Stomach (tissue), 19 donors: ENCODE measurements at places on chromosomes 3 and 15. TPM values are rescaled to one million over a fixed set of nuclear protein-coding genes. Genes with fewer than 3 reads are reported as not detected.

ITPKA gene
- 29.9 TPM for total RNA-seq

C2CD4A gene
- 0.29 TPM for total RNA-seq

TRAIP gene
- total RNA-seq: not detected

DNA sequence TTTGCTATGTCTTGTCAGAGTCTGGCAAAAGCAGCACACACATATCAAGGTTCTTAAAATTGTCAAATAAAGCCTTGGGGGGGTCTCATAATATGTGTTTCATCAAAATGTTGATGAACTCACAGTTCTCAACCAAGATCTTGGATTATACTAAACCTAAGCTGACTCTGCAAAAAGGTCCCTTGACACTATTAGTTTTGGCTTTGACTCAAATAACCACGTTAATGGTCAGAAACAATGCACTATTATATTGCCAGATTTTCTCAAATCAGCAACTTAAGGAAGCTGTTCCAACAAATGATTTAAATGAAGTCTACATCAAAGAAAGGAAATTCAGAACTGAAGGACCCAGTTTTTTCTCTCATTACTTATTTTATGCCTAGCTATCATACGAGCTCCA, 1063.9 kb downstream of the ROBO1 start:
- DNase-seq: peak; percentile 26

DNA sequence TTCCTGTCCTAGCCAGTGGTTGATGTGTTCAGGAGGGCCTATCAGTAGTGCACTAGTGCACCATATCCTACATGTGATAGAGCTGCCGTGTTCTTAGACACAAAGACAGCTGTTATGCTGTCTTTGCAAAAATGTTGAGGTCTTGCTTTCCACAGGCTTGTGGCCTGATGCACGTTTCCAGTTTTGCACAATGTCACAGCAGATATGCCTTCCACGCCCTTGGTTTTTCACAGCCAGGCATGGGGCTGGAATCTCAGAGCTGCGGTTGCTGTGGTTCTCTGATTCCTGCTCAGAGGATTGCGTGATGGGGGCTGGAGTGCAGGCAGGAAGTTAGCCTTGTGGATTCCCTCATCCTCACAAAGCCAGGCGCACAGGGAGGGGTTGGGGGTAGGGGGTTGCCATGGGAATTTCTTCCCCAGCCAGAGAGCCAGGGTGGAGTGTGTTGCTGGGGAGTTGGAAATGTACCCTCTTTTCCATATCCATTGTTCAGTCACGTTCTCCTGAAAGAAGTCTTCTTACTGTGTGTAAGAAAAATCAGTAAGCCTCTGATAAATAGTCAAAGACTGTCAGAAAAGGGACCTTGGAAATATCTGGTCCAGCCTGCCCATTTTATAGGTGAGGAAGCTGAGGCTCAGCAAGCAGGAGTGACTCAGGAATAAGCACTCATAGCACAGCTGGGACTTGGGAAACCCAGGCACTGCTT, 79.4 kb downstream of the SMAD3 start:
- no peak for DNase-seq

- DNase-seq: peak; percentile 60
Observed at GRCh38 chr3:29286478-29287240, 5.8 kb downstream of the RBMS3 start.

TJP1 gene
- total RNA-seq: 107 TPM

PLSCR2 gene
- total RNA-seq: not detected

ECE2 gene
- total RNA-seq: 0.45 TPM

THUMPD3 gene
- 61.3 TPM for total RNA-seq

SOX2 gene
- total RNA-seq: 11.4 TPM

DNA sequence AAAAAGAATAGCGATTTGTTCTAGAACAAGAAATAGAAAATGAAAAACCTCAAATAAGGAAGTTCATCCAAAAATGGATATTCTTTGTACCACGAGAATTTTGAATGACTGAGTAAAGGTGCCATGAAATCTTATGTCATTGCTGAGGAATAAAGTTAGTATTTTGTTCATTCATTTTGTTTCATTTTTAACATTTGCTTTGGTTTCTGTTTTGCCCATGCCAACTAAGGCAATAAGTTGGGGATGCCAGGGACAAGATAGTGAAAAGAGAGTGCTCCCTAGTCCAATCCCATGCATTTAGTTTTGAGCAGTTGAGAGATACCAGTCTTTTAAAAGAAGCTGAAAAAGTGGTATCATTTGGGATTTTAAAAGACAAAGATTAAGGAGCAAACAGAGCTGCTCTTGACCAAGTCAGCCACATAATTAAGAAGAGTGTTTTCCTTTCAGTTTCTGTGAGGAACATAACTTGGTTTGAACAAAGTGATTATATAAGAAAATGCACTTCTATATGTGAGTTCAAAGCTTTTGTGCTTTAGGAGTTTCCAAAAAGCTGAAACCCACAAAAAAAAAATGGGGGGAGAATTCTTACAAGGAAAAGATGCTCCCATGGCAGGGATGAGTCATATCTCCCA, 201.4 kb downstream of the PLOD2 start:
- no peak for DNase-seq

DNA sequence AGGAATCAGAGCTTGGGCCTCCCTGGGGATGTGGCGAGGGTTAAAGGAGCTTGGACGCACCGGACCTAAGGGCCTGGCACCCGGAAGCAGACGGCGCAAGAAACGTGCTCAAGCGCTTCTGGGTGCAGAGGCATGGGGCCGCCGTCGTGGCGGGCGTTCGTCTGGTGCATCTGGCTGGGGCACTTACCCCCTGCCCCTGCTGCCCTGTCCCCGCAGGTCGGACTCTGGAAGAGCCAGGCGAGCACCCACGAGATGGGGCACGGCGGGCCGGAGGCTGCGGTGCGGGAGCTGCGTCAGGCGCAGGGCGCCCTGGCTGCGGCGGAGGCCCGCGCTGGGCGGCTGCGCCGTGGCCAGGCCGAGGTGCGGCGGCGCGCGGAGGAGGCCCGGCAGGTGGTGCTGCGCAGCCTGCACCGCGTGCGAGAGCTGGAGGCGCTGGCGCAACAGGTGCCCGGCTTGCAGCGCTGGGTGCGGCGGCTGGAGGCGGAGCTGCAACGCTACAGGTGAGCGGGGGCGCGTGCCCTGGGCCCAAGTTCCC, 2.5 kb downstream of the EFCC1 start:
- DNase-seq: peak; percentile 91
